ENCODE measurements at places on chromosomes 13 and 19.

- DNase-seq, result no peak
Observed at GRCh38 chr19:17306285-17306714, 628 bp downstream of the MRPL34 start.

- no peak for DNase-seq
Observed at GRCh38 chr19:43560687-43561086, 14.6 kb downstream of the XRCC1 start.

GRCh38 chr19:42423462-42424344 is 3.5 kb downstream of the LIPE start:
- peak; percentile 96 for DNase-seq

- no peak for DNase-seq
Observed at GRCh38 chr19:16581145-16581970, 9.1 kb upstream of the SLC35E1 start.

DNA sequence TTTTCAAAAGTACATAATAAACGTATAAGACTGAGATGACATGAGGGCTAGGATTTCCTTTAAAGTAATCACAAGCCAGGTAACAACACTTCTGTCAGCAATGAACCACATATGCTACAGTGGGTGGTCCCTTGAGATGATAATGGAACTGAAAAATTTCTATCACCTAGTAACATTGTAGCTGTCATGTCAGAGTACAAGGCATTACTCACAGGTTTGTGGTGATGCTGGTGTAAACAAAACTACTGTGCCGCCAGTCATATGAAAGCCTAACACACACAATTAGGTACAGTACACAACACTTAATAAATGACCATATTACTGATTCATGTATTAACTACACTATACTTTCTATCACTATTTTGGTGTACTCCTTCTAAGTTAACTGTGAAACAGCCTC is 36.8 kb downstream of the MIPEP start:
- no peak for DNase-seq

DNA sequence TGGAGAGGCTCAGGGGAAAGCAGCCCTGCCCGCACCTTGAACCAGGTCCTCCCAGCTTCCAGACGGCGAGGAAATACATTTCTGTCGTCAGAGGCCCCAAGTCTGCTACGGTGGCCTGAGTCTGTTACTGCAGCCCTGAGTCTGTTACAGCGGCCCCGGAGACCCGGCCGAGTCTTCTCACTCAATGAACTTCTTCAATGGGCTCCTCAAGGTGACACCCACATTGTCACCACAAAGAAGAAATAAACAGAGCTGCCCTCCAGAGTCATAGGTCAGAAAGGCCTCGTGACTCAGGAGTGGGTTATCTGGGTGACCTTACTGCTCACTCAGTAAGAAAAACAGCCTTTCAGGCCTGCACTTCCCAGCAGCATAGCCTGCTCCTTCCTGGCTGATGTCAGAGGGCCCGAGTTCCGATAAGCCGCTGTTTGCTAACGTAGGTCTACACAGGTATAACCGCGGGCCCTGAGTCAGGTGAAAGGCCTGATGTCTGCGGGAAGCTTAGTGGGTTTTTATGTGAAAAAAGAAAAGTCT is 66.9 kb upstream of the TM9SF2 start:
- DNase-seq, result no peak

GRCh38 chr19:49591731-49592485 is 926 bp downstream of the PRR12 start:
- DNase-seq, result no peak
